ENCODE measurements at places on chromosomes 2 and 18.

DNA sequence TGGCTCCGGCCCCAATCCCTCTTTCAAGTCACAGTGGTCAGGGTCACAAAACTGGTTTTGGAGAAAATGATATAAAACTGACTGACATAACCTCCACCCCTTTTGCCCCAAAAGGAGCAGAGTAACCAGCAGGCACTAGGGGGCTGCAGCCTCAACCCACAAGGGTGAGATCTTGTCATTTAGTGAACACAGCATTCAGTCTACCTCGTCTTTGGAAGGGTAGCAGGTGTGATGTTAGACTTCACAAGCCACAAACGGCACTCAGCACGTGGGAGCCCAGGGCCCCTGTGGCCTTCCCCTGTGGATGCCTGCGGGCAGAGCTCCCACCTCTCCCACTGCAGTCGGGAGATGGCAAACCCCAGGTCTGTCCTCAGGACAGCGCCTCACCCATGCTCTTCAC is 372.1 kb upstream of the MYT1L start:
- DNase-seq, result no peak

DNA sequence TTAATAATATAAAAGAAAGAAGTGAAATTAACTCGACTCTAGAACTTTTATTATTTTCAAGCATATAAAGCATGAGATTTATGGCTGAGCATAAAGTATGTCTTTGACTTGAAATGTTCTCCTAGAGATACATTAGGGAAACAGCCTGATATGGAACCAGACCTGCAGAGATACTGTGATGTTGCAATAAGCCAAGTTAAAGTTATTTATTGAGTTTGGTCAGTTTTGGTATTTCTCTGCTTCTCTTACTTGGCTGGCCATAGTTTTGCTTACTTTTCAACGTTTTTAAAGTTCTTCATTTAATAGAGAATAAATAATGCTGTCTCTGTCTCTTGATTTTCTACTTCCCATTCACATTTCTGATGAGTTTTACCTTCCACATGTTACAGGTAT is 76.0 kb downstream of the GFPT1 start:
- DNase-seq, result no peak

DNA sequence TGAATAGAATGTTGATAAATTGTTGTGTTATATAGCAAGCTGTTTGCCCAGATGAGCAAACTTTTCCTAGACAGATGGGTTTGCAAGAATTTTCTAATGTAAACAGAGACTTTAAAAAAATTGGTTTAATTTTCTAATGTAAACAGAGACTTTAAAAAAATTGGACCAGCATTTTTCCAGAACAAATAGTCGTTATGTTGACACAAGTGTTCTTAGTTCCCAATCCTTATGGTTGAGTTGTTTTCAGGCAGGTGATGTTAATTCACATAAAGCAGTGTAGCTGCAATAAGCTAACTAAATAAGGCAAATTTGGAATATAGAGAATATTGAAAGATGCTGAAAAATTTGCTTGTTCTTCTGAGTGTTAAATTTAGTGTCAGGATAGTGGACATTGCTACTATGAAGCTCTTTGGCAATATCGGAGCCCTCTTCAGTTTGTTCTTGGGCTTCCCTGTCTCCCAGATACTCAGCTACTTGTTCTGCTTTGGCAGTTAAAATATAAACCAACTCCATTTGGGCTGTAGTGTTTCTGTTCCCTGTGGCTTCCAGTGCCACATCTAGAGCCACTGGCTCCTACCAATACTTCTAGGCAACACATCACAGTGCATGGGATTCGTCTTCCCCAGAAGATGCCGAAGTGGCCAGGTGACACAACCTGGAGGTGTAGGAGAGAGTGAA is 105.7 kb downstream of the DYNAP start:
- no peak for DNase-seq

DNA sequence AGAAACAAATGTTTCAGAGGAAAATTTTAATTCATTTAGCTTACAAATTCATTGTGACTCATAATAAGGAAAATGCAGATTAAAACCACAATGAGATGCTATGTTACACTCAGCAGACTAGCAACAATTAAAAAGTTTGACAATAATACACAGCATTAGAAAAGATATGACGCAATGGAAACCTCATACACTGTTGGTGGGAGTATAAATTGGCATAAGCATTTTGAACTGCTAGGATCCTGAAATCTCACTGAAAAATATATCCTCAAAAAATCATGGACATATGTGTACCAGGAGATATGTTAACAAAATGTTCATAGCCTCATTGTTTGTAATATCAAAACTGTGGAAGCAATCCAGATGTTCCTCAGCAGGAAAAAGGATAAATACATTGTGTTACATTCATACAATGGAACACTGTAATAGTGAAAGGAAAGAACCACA is 13.7 kb downstream of the CALCRL start:
- DNase-seq, result no peak

All from NCI-H1930 (cell line).